ENCODE measurements at places on chromosomes 12 and 14. TPM values are rescaled to one million over a fixed set of nuclear protein-coding genes. Genes with fewer than 3 reads are reported as not detected.

The MYO1A gene
- total RNA-seq = 94.1 TPM

The TBX3 gene
- total RNA-seq = 90.0 TPM

The ETFBKMT gene
- total RNA-seq = 4.1 TPM

The CYP27B1 gene
- total RNA-seq = not detected

The PPP1R36 gene
- not detected for total RNA-seq

The DIO2 gene
- total RNA-seq = 22.3 TPM

The CLEC12A gene
- total RNA-seq = not detected

The GPR137C gene
- 0.18 TPM for total RNA-seq

All from Peyer's patch (tissue), 4 donors.